A673 (cell line): ENCODE measurements at places on chromosomes 4 and X.

GRCh38 chr4:179372746-179373145 lies 1930.5 kb upstream of the AGA start:
- DNase-seq = no peak

DNA sequence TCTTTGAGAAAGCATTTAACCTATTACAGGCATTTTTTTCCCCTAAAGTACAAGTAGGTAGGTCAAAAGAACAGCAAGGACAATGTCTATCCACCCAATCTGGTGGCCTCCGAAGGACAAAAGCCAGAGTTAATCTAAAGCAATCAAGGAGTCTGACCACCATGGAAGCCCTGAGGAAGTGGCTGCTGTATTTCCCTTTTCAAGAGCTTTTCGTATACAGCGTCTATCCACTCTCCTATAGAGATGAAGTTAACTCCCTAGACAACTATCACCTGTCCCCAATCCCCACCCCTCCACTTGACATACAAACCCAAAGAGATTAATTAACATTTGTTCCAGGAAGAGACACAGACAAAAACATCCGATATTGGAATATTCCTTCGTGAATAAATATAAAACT lies 85.5 kb downstream of the SNCA start:
- no peak for DNase-seq

GRCh38 chr4:33482773-33483172 lies 2761.5 kb downstream of the ARAP2 start:
- DNase-seq = no peak

DNA sequence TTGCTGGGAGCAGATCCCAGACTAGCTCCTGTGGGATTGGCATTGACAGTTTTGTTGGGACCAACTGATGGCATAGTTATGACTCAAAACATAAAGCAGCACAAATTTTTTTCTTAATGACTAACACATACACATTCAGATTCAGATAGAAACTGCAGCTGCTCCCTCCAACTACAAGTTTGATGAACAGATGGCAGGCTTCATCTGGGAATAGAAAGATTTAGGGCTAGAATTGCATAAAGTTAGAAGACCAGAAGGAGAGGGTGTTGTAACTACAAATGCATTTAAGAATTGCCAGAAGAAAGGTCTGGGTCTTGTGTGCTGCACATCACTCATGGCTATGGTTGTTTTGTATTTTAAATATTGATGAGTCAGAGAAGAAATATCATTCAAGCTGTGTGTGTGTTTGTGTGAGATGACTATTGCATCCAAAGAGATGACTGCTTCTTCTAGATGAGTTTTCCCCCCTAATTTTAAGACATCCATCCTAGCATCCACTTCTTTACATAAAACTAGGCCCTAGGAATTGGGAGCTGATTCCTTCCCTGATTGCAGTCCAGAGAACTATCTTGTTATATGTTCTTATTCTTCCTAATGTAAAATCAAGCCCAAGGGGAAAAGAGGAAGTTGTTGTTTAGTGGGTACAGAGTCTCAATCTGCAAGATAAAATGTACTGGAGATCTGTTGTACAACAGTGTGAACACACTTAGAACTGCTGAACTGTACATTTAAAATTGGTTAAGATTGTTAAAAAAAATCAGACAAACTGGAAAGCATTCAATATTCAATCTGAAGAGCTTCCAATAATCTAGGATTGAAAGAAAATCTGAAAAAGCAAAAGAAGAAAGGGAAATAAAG lies 175.1 kb downstream of the PARM1 start:
- no peak for DNase-seq

DNA sequence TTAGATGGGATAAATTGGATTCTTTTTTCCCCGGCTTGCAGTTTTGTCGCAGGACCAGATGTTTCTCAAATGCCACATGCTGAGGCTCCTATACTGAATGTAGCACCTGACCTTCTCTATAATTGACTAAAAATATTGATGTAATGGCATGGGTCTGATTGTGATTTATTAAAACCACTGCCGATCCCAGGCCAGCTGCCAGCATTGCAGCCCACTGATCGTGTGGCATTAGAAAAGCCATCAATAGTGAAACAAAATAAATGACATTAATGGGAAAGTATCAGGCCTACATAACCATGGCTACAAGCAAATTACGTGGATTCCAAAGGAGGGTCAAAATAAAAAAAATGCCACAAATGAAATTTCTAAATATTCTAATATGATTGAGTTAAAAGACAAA lies 98.7 kb downstream of the MAB21L2 start:
- DNase-seq = no peak

- DNase-seq = peak; percentile 79
These were observed 11.9 kb downstream of the ENPEP start for GRCh38 chr4:110487873-110488272.

- DNase-seq = peak; percentile 32
These were observed 83.8 kb downstream of the GRID2 start for GRCh38 chr4:92387459-92388069.

DNA sequence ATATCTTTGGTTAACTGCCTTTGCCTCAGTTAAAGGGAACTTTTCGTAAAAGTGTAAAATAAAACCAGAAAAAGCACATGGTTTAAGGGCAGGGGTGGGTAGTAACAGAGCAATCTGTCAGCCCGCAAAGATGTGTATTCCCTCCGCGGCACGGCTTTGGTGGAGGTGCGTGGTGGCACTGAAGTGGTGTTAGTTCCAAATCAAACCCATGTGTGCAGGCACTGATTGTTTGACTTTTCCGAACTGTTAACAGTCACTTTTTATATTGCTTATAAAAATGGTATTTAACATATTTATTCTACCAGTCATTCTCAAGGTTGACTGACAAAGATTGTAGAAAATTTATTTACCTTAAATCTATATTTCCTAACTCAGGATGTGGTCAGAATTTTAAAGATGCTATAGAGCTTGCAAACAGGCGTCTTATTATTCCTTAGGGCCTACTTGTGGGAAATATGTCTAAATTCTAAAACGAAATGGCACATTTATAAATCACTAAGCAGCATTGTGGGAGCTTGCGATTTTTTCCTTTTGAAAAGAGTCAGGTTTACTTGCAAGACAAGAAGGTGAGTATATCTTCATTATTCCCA lies 272.7 kb upstream of the PCDH18 start:
- no peak for DNase-seq

GRCh38 chr4:173227756-173228155 lies 59.1 kb downstream of the GALNT7 start:
- DNase-seq = no peak

DNA sequence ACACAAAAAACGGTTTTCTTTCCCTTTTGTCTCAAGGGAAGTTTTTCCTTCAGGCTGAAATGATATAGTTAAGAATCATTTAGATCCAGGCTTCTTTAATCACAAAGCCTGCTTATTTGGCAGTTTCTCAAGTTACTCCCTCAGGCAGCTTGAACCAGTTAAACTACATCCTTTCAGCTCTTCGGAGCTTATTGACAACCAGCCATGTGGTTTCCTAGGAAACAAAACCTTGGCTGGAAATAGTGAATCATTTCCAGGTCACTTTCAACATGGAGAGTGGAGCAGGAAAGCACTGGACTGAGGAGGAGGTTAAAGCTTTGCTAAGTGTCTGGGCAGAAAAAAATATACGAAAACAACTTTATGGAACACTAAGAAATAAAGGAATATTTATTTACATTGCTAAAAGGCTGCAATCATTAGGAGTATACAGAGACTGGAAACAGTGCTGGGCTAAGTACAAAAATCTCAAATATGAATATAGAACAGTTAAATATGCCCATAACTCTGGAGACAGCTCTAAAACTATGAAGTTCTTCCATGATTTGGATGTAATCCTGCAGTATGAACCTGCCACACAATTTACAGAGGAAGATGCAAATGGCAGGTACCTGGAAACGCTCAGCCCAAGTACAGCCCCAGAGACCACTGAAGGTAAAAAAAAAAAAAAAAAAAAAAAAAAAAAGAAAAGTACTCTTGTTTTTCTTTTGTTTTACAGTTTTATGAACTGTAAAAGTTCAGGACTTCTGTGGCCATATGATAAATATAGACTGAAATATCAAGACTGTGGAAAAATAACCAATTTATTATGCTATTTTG lies 23.2 kb upstream of the AASDH start:
- DNase-seq = peak; percentile 78
